Mesangial cell (primary cell): ENCODE measurements at places on chromosomes 1 and 21. TPM values are rescaled to one million over a fixed set of nuclear protein-coding genes. Genes with fewer than 3 reads are reported as not detected.

RORC gene
- total RNA-seq: under 0.01 TPM in 1 of 2 replicates, not detected in the other

RGS13 gene
- total RNA-seq: not detected in 2 replicates

NPHS2 gene
- 0.38 TPM in 1 of 2 replicates, not detected in the other for total RNA-seq

HES3 gene
- total RNA-seq: not detected in 2 replicates

DCDC2B gene
- not detected in 2 replicates for total RNA-seq

CA6 gene
- not detected in 2 replicates for total RNA-seq

DRAXIN gene
- total RNA-seq: under 0.01 TPM in 2 replicates

UQCRHL gene
- total RNA-seq: 0.51 and 0.65 TPM in 2 replicates

MDM4 gene
- total RNA-seq: 8.3 and 15.1 TPM in 2 replicates

SPATA45 gene
- not detected in 2 replicates for total RNA-seq

SLAMF6 gene
- not detected in 2 replicates for total RNA-seq

REN gene
- 0.13 TPM in 1 of 2 replicates, not detected in the other for total RNA-seq
